ENCODE measurements at places on chromosomes 2 and 18.

DNA sequence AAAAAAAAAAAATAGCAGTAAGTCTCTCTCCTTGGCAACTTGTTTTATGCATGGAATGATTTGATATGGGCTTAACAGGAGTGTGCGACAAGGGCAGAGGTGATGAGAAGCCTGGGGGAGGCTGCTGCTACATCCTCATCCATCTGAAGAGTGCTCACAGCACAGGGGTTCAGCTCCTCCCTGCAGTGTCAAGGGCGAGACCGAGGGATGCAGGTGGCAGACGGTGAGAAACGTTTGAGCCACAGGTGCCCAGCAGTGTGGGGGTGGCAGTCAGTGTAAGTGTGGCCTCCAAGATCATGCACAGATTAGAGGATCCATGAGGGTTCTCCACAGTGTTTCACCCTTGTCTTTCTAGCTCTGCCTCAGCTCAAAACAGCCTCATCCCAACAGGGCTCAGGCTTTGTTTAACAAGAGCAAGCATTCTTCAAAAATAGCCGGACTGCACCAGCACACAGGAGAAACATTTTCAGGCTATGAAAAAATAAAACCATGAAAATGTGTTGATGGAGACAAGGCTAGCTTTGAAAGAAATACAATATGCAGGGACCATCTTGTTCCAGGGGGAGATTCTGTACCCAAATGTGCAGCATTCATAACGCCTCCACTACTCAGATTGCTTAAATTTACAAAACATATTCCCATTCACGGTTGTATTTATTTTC is 324.5 kb upstream of the MYT1L start:
- no peak for DNase-seq

DNA sequence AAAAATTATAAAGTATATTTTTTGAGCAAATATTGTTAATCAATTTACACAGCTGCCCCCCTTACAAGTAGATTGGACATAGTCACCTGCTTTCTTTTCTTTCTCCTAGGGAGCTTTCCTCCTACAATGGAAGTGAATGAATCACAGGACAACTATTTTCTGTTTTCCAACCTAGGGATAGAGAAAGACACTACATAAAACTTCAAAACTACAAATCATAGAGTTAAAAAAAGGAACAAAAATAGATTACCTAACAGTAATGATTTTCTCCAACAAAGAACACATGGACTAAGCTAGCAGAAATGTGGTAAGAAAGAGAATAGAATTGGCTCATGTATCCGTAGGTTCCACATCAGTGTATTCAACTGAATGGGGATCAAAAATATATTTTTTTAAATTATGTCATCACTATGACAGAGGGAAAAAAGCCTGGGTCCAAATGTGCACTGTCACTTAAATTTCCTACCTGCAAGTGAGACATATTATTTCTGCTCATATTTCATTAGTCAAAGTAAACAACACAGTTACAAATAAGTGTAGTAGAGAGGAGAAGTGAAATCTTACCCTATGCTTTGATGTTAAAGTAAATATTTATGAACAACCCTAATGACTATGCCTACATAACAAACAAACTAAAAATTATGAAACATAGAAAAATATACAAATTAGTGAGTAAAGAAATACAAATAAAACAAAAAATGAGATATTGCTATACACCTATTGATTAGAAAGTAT is 756.7 kb downstream of the SOCS6 start:
- no peak for DNase-seq

DNA sequence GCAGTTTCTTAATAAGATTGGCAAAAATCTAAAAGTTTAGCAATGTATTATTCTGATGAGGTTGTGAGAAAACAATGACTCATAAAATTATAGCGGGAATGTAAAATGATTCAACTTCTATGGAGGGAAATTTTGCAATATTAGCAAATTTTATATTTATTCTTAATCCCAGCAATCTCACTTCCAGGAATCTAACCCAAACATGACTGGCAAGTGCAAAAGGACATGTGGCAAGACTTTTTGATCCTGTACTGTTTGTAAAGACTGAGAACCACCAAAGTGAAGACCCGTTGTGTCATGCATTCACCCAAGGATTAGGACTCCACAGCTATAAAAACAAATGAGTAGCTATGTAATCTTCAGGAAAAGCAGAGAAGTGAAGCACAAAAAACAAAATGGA is 234.8 kb upstream of the KYNU start:
- no peak for DNase-seq

- no peak for DNase-seq
These were observed 154.4 kb downstream of the ASB1 start for GRCh38 chr2:238581126-238581525.

DNA sequence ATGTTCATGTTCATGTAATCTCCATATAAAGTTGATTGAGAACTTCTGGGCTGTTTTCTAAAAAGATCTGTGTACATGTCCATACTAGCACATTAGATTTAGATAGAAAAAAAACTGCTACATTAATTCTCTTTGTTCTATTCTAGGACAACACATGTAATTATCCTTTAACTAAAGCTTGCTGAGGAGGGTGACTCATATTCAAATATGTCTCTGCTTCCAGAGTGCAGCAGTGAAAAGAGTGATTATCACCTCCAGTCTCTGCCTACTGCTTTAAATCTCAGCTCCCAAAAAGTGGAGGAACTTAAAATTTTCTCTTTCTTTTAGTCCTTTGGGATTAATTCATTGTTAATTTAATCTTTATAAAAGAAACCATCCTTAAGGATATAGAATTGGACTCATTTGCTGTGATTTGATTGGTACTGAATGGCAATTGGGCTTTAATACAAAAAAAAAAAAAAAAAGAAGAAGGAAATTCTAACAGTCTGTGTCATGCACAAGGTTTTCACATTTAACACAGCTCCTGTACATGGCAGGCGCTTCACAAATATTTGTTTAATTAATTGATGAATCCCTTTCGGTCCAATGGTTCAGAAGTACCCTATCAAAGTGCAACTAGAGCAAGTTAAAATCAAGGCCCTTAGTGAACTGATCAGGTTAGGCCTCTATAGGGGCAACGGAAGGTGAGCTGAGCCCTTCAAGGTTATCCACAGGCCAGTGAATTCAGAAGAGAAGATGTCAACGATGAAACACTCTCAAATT is 214.0 kb upstream of the KCNJ3 start:
- no peak for DNase-seq
